ENCODE measurements at places on chromosomes 4 and X.

GRCh38 chr4:153204247-153204671 is at the start of gene TRIM2:
Gene TRIM2, plus strand, starts transcription at chr4:153204443. Its CDS starts 88 bp downstream, at chr4:153204531.
- no peak for DNase-seq

- DNase-seq, result no peak
These were observed 242.5 kb upstream of the PUDP start for GRCh38 chrX:7390441-7390840.

- no peak for DNase-seq
These were observed 55.3 kb downstream of the ANAPC10 start for GRCh38 chr4:145042601-145043285.

- DNase-seq, result no peak
These were observed 9.2 kb upstream of the EIF4E start for GRCh38 chr4:98937986-98938720.

GRCh38 chr4:75878246-75878756 is 24.0 kb downstream of the PPEF2 start:
- no peak for DNase-seq

- no peak for DNase-seq
These were observed 230.2 kb upstream of the STK26 start for GRCh38 chrX:131792789-131793462.

DNA sequence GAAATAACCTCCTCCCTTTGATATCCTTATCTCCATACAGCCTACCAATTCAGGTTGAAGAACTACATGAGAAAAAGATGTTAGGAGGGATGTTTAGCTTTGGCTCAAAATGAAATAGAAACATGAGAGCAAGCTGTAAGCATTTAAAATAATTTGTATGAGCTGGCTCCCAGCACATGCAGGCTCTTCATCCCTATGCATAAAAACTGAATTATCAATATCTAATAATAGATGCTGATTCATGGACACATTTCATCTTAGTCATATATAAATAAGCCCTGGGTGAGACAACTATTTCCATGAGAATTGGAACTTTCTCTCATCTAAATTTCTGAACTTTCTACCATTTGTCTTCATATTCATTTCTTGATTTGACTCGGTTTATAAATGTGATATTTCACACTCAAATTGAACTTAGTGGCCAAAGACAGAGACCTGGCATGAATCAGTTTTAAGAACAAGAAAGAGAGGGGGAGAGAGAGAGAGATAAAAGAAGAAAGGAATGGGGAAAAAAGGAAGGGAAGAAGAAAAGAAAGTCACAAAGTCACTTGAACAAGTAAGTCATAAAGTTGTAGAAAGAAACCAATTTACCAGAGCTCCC is 48.9 kb upstream of the GPR174 start:
- no peak for DNase-seq

DNA sequence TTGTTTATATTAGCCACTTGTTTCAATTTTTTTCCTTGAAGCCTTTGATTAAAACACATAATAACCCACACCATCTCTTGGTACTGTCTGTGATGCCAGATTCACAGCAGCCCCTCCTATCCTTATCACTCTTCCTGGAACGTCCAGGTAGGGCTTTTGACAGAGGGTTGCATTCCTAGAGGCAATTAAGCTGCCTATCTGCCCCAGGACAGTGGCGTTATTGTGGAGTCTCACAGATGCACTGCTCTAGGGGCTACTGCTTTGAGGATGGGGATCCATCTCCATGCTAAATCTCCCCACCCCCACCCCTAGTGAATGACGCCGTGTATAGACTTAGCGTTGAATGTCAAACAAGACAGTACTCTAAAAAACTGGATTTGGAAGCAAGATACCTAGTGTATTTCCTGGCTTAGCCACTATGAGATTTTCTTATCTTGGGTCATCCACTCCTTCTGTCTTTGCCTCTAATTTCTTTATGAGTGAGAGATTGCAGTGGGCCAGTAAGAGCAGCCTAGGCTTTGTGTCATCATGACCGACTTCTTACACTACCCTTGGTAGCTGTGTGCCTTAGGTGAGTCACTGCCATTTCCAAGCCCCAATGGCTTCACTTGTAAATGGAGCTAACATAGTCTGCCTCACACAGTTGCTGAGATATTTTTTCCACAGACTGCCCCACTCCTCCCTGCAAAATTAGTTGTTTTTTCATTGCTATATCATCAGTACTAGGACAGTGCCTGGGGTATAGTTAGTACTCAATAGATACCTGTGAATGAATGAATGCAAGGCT is 90.9 kb downstream of the EGF start:
- no peak for DNase-seq

- no peak for DNase-seq
These were observed 46.5 kb downstream of the PHF8 start for GRCh38 chrX:53997724-53998123.

- DNase-seq, result no peak
These were observed 87.4 kb downstream of the ZXDA start for GRCh38 chrX:57822818-57823217.

- no peak for DNase-seq
These were observed 37.3 kb upstream of the ARSH start for GRCh38 chrX:2969021-2969420.

DNA sequence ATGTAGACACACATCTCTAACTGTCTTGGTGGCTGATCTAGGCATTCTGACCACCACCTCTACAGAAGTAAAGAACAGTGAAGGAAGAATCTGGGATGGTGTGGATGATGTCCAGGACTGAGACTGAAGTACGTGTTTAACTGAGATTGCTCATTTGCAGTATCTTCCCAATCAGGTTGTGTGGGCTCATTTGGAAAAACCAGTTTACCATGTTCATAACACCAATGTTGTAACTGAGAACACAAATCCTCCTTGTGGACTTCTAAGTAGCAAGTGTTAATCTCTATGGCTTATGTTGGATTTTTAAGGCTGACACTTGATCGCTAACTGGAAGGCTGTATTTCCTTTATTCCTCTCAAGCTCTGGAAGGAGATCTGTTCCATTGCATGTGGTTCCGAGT is 144.7 kb downstream of the ZNF518B start:
- DNase-seq, result no peak

- no peak for DNase-seq
These were observed 96.7 kb upstream of the MXRA5 start for GRCh38 chrX:3443184-3443583.

DNA sequence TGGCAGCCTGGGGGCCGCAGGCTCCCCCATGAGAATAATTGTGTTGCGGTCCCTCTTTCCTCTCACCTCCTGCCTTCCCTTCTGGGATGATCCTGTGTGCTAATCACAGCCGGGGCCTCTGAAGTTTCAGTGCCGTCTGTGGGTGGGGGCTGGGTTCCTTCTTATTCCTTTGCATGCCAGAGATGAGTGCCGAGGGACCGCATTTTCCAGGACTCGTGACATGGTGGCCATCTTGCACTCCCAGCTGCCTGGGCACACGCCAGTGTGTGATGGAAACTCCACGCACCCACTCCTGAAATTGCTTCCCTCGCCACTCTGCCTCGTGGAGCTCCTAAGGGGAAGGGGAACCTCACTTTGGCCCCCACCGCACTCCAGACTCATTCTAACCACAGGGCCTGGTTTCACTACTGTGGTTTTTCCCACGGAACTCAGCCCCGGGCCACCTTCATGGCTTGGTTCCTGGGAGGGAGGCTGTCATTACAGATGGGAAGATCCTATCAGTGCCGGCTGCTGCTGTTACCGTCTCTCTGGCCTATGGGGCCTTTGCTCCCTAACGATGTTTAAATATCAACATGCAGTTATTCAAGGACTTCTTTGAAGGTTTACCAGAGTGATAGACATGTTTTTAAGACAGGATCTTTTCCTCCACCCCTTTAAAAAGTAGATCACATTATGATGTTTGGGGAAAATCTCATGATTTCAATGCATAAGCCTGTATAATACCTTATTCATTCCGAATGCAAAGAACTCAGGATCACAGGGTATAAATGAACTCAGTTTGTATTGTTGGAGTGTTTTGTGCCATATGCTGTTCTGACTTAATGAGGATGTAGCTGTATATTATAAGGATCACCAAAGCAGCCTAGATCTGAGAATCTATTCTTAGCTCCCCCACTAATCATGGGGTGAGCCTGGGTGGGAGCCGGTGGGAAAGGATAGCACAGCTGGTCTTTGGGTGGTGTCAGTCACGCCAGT is 89.6 kb downstream of the SORCS2 start:
- DNase-seq, result no peak

- no peak for DNase-seq
These were observed 339.2 kb upstream of the GATB start for GRCh38 chr4:152099981-152100378.

DNA sequence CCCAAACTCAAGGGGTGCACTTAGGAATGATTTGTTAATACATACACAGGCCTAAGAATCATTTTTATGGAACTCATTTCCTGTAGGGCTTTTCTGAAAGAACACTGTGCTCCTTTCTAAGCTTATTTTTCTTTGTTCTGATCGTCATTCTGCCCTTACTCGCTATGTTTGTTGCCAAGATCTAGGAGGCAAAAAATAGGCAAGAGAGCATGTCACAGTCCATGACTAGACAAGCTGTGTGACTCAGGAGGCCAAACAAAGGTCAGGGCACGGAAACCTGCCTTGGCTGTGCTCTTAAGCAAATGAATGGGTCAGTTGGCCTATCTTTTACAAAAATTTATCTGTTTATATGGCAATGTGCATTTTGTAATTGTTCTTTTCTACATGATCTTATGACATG is 42.5 kb upstream of the C1GALT1C1 start:
- DNase-seq, result no peak

DNA sequence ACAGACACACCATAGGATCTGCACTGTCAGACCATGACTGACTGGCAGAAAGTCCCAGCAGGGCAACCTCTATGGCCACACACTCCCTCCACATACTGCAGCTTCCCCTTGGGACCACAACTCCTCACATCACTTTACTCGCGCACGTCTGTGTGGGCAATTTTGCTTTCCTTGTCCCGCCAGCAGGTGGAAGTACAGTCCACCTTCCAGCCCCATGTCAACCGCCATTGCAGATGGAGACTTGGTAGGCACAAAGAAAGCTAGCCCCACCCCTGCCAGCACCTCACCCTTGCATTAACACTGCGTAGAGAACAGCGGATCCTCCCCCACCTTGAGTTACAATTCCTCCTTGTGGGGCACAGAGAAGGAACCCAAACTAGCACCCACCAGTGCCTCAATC is 74.4 kb upstream of the NAP1L2 start:
- no peak for DNase-seq

DNA sequence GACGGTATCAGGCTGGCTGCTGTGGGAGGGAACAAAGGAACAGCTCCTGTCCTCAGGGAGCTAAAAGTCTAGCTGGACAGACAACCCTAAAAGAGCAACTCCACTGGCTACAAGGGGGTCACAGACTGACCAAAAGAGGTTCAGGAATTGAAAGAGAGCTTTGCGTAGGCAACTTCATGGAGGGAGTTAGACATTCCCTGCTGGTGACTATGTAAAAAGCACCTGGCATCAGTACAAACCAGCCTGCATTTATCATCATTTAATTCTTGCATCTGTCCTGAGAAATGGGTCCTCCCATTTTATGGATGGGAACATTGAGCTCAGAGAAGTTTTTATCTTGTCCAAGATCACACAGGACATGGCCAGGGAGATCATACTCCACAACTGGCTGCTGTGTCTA is 1.4 kb upstream of the LGI2 start:
- no peak for DNase-seq

- DNase-seq, result no peak
These were observed 5.0 kb downstream of the MSX1 start for GRCh38 chr4:4864443-4864939.

GRCh38 chr4:1493540-1494287 is 87.5 kb upstream of the NKX1-1 start:
- DNase-seq, result no peak

DNA sequence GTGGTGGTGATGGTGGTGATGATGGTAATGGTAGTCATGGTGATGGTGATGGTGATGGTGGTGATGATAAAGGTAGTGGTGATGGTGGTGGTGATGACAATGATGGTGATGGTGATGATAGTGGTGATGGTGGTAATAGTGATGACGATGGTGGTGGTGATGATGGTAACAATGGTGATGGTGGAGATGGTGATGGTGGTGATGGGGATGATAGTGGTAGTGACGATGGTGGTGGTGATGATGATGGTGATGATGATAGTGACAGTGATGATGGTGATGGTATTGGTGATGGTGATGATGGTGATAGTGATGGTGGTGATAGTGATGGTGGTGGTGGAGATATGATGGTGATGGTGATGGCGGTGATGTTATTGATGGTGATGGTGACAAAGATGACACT is 108.4 kb upstream of the NKX1-1 start:
- DNase-seq, result no peak

GRCh38 chrX:71256856-71257255 is 2.9 kb upstream of the ZMYM3 start:
- no peak for DNase-seq

DNA sequence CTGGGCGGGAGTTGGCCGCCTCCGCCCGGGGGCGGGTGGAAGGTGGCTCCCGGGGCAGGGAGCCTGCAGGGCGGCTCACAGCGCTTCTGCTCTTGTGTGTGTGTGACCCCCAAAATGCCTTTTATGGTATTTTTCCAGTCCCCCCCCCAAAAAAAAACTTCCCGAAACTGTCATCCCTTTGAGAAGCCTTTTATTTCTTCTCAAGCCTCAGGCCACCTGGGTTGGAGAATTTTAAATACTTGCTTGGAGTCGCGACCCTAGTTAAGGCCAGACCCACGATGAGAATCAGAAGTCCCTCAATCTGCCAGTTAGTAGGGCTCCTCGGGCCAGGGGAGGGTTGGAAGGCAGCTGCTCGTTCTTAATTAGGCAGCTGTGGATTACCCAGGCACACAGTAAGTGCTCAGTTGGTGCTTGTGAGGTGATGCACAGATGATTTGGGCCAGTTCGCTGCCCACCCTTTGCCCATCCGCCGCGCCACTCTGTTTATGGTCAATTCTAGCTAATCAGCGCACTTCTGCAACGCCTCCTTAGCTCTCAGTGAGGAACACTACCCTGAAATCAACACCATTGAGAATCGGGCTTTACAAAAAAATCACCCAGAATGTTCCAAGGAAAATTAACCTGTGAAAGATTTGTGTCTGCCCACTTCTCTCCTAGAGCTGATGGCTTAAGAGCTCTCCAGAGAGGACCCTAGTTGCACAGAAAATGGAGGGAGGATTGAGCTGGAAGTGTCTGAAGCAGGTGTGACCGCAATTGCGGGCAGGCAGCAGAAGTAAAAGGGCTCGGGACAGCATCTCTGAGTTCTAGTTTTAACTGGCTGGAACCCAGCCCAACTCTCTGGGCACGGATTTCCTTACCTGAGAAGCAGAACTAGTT is 648 bp upstream of the SCD5 start:
- no peak for DNase-seq

DNA sequence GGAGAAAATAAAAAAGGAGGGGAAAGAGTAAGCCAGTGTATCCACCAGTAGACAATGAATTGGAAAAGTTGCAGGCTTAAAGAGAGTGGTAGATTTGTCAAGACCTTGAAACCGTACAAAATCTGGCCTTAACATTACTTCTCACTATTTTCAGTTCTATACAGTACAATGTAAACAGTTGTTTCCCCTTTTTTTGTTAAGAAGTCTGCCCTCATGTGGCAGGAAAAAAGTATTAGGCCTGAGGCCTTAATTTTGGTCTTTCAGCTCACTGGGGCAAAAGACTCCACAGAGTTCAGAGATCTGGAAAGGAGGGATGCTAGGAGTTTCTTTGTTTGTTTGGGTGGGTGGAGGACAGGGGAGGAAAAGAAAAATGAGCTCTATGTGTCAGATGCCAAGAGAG is 92.8 kb upstream of the CCDC160 start:
- no peak for DNase-seq

GRCh38 chr4:158871335-158871724 is 102.5 kb downstream of the FNIP2 start:
- DNase-seq, result no peak

Measured in activated CD4-positive, alpha-beta T cell treated with anti-CD3 and anti-CD28 coated beads for 1 hour (primary cell).